ENCODE measurements at places on chromosomes 3 and 15.

- no peak for DNase-seq
Observed at GRCh38 chr3:12643724-12644123, 20.2 kb downstream of the RAF1 start.

DNA sequence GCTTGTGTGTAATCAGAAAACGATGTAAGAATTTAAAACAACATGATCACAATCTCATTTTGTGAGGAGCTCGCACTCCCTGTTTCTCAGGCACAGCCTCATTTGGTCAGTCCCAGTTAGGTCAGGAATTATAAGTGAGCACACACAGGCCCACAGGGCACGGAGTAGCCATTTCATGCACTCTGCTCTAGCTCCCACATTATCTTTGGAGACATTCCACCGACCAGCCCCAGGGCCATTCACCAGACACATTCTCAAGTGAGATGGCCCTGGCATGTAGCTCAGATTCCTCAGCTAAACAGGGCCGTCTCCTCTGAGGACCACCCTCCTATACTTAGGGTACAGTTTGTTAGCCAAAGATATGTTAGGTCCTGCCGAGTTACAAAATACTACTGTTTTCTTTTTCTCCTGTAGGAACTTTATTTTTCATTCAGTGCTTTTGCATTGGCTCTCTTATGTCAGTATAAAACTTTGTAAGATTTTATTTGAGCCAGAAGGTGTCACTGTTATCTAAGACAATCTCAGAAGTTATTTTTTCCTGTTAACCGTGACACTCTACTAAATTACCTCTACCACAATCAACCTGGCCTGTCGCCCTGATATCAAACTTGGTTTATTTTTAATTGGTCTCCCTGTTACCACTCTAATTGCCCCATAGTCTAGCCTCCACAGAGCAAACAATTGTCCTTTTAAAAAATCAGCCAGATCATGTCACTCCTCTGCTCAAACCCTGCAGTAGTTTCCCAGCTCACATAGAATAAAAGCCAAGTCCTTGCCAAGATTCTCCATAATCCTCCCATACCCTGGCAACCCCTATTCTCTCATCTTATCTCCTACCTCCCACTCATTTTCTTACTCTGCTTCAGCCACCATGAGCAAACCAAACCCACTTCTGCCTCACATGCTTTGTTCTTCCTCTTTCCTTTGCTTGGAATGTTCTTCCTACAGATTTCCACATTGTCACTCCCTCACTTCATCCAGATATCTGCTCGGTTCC is 105.7 kb downstream of the PPP2R3A start:
- DNase-seq: no peak

- no peak for DNase-seq
Observed at GRCh38 chr3:126326629-126327028, 30.6 kb downstream of the KLF15 start.

DNA sequence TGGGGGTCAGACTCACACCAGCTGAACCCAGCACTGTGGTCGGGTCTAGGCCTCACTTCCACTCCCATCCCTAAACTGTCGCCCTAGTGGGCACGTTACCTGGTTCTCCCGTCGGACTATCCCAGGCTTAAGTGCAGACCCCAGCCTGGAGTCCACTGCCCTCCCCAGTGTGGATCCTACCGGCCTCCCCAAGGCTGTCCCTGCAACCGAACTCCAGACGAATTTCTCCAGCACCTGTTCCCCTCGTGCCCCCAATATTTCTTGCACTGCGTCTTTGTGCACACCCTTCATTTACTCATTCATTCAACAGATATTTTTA is 26.5 kb downstream of the SLC41A3 start:
- no peak for DNase-seq

DNA sequence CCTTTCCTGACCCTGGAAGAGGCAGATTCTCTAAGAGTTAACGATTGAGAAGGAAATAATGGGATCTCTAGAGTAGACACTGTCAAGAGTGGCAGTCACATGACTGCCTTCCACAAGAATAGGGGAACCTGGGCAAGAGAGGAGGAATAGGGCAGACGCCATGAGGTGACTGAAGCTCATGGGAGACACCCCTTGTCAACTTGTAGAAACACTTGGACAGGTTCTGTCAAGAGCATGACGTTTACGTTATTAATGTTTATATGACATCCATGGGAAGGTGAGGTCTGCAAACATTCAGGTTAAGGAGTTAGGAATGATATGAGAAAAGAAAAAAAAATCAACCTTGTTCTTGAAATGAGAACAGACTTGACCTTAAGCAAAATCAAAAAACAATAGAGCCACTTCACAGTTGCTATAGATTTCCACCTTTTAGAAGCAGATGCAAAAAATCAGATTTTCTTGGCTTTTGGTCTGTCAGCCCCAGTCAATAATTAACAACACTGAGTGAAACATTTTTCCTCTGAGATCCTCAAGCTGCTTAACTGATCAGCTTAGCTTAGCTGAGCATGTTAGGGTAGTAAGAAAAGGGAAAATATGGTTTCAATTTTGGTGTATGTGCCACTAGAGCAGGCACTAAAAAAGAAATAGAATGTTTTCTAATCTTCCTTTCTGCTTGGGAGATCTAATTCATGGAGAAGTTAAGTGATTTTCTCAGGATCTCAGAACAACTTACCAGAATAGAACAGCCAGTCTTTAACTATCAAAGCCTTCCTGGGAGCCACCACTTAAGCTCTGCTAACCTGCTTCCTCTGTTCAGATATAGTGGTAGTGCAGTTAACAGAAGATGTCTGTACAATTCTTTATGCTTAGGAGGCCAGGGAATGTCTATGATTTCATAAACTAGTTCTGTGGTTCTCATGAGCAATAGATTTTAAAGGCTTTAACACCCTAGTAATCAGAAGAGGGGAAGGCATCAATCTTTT is 116.9 kb downstream of the B3GALNT1 start:
- no peak for DNase-seq
